ENCODE measurements at places on chromosomes 13 and 19.

DNA sequence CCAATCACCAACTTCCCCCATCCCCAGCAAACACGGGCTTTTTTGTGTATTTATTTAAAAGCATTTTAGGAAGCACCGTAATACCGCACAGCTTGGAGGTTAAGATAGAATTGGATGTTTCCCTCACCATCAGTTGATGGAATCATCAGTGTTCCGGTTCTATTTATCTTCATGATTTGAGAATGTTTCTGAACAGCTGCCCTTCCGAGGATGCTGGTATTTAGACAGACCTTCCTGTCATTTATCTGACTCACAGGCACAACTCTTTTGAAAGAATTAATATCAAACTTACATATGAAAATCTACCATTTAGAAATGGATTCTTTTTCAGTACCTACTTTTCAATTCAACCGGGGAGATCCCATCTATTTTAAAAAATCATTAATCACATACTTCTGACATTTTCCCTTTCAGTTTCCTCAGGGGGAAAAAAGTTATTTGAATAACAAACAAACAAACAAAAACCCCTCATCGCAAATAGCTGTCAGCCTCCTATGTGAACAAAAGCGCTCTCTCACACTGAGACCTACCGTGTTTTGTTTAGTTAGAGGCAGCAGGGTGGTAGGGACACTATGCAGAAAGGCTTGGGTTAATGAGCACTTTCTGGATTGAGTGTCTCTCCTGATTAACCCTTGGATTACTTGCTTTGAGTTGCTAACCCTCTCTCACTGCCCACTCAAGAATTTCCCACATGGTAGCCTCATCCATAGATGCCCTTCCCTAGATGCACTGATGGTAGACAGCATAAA lies 189.3 kb downstream of the TM9SF2 start:
- no peak for DNase-seq

GRCh38 chr19:5978606-5979552 lies 939 bp upstream of the RANBP3 start:
- DNase-seq: no peak

GRCh38 chr19:1848399-1849131 lies at the start of gene REXO1:
TSS of gene REXO1 (minus strand) at chr19:1848483. CDS start at chr19:1848358, 125 bp downstream.
- DNase-seq: peak; percentile 93

- no peak for DNase-seq
Measured at GRCh38 chr13:99733346-99733745, 232.1 kb downstream of the TM9SF2 start.

DNA sequence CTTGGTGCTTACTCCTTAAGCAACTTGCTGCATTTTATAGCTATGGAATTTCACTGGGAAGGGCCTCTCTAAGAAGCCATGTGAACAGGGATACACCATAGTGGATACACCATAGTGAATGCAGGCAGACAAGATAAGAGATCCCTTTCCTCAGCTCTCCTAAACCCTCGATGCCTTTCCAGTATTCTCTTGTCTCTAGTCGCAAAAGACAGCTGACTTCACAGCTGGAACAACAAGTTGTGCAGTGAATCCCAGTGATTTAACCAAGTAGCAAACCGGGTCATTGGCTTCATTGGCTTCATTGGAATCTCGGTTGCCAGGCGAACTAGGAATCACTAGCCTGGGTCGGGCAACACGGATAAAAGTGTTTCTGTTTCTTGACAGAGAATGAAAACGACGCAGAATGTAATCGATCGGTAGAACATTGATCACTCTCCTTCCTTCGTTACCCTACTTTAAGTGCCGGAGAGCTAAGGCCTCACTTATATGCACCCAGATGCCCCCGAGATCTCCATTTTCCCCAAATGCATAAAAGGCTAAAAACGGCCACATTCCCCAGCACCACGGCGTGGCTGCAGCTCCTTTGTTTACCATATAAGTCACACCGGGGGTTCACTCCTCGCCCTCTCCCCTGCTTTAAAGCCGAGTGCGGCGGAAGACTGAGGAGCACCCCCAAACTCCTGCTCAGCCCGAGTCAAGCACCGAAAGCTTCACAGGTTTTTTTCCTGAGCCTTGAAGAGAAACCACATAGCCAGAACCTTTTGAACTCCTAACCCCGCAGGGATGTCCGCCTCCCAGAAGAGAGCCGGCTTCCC lies 674 bp downstream of the TRPC4 start:
- DNase-seq: no peak

- DNase-seq: peak; percentile 38
Measured at GRCh38 chr19:8396563-8397203, 6.5 kb downstream of the RAB11B start.

GRCh38 chr13:91398413-91399188 lies at the start of gene GPC5:
TSS of gene GPC5 (plus strand) at chr13:91398621.
- DNase-seq: peak; percentile 68

- DNase-seq: no peak
Measured at GRCh38 chr13:51802631-51803418, 1.1 kb downstream of the DHRS12 start.

GRCh38 chr13:107734891-107735625 lies 480.3 kb downstream of the LIG4 start:
- no peak for DNase-seq

- DNase-seq: no peak
Measured at GRCh38 chr13:109371066-109371465, 415.3 kb downstream of the IRS2 start.

- peak; percentile 16 for DNase-seq
Measured at GRCh38 chr19:51440846-51441409, 17.3 kb downstream of the SIGLEC8 start.

- DNase-seq: peak; percentile 87
Measured at GRCh38 chr19:46634045-46634655, 1.9 kb downstream of the GNG8 start.

- no peak for DNase-seq
Measured at GRCh38 chr13:41077475-41077874, 16.2 kb downstream of the WBP4 start.

GRCh38 chr13:46317120-46317519 lies 69.9 kb downstream of the RUBCNL start:
- no peak for DNase-seq

- no peak for DNase-seq
Measured at GRCh38 chr19:8150178-8150865, 930 bp upstream of the FBN3 start.

GRCh38 chr13:84297251-84297650 lies 415.0 kb upstream of the SLITRK1 start:
- no peak for DNase-seq

GRCh38 chr19:47615714-47616113 lies 6.8 kb downstream of the BICRA start:
- DNase-seq: no peak

- DNase-seq: no peak
Measured at GRCh38 chr13:48404952-48405351, 8.0 kb downstream of the LPAR6 start.
